Stimulated activated CD4-positive, alpha-beta T cell treated with anti-CD3 and anti-CD28 coated beads, Interleukin-4, amount 100 ng/mL, for 24 hours (primary cell): ENCODE measurements at places on chromosomes 12 and 14.
A peak's percentile ranks its signal among the peaks of the same experiment; 100 is the strongest.

DNA sequence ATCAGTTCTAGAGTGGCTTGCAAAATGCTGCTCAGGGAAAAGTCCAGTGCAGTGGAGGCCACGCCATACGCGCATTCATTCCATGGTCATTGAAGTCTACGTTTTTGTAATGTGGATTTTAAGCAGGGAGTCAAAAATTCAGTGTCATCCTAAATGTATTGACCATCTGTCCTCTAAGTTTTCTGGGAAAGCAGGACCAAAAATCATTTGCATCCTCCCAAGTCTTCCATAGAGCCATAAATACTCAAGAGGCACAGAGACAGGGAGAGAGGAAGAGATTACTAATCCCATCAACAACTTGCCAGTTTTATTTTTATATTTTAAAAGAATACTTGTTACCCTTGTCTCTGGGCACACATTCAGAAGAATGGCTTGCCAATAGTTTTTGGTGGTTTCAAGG lies 36.9 kb downstream of the RHOJ start:
- DNase-seq, result no peak

GRCh38 chr14:99809360-99809759 lies 16.1 kb downstream of the EML1 start:
- DNase-seq, result no peak

DNA sequence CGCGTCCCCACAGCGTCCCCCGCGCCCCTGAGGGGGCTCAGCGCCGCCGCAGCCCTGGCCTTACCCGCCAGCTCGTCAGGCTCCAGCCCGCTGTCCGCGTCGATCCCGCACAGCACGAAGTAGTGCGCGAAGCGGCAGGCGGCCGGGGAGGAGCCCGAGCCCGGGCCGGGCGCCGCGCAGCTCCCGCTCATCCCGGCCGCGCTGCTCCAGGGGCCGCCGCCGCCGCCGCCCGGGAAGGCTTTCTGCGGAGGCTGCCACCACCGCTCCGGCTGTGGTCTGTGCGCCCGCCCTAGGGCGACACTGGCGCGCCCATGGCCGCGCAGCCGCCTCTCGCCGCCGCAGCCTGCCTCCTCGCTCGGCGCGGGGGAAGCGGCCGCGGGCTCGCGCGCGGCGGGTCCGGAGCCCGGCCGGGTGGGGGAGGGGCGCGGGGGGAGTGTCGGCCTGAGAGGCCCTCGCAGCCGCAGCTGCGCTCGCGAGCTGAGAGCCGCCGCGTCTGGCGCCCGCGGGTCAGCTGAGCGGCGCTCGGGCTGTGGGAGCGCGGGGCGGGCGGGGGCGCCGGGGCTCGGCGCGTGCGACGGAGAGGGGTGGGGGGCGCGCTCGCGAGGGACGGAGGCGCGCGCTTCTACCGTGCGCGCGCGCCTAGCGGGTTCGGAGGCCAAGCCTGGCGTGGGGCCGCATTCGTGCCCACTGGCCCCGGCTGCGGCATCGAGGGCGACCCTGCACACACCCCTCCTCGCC lies at the start of gene DENND5B:
DENND5B (minus strand) TSS at position 495 of the 738 bp plus-strand sequence; CDS start at position 191, 304 bp downstream.
- peak; percentile 3 for DNase-seq

GRCh38 chr12:63909746-63910145 lies 65.2 kb downstream of the SRGAP1 start:
- DNase-seq, result no peak
